ENCODE measurements at places on chromosomes 4 and X. TPM values are rescaled to one million over a fixed set of nuclear protein-coding genes. Genes with fewer than 3 reads are reported as not detected.
A peak's percentile ranks its signal among the peaks of the same experiment; 100 is the strongest.

STOX2 gene
- total RNA-seq, result 44.2 TPM

SHOX gene
- total RNA-seq, result 0.18 TPM

ASMT gene
- total RNA-seq, result 0.45 TPM

XIAP gene
- 48.0 TPM for total RNA-seq

ATP2B3 gene
- total RNA-seq, result 5.6 TPM

GRCh38 chrX:69556060-69557011 is 52.2 kb downstream of the NALF2 start:
- DNase-seq, result no peak

- DNase-seq, result peak; percentile 99
These were observed at the start of gene SLC25A6 for GRCh38 chrX:1391707-1392375. SLC25A6 (minus strand) TSS chrX:1392113; CDS start chrX:1392009, 104 bp downstream.

- no peak for DNase-seq
These were observed 279.1 kb downstream of the ANK2 start for GRCh38 chr4:113328514-113328913.
